ENCODE measurements at places on chromosomes 5 and 9.

- no peak for DNase-seq
Observed at GRCh38 chr9:116160676-116161571, 7.3 kb downstream of the PAPPA start.

DNA sequence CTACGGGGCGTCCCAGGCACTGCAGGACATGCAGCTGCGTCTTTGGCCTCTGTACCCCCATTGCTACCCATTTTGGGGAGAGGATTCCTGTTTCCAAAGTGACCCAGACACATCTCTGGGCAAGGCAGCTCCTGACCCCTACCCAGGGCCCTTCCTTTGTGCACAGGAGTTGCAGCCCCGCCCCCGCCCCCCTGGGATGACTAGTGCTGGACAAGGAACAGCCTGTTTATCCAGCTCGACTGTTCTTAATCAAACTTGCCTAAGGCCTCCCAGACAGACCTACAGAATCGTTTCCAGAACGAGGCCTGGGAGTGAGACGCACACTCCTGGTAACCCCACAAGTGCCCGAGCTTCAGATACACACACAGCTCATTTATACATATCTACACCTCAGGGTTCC lies 13.2 kb downstream of the DIPK1B start:
- DNase-seq, result no peak

DNA sequence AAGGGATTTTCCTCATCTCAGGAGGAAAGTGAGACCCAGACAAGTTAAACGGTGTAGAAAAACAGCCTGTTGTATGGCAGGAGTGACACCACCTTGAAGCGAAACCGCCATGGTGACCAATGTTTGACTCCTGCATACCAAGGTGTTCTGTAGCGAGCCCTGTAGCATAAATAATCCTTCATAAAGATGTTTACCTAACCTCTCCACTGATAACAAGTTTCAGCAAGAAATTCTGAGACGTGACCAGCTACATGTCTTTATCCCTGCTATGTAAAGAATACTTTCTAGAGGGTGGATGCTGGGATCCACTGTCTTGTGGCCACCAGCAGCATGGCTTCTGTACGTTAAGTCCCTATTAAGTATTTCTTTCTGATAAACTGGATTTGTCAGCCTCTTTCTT lies 148.1 kb downstream of the MPDZ start:
- DNase-seq, result no peak

DNA sequence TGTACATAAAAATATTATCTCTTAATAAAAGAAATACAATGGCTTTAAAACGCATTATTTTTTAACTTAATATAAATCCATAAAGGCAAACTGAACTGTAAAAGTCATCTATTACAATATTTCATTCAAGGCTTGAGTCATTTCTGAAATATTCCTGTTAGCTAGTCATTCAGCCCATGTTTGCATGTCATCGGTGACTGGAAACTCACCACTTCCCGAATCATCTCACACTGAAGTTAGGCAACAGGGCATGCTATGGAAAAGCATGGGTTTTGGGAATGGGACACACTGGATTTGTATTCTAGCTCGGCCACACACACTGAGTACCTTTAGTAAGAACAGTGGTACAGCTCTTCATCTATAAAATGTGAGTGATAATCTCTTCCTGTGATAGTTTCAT lies 691.1 kb upstream of the C9orf72 start:
- no peak for DNase-seq
